Retinal pigment epithelial cell (primary cell): ENCODE measurements at places on chromosomes 3 and 15.

DNA sequence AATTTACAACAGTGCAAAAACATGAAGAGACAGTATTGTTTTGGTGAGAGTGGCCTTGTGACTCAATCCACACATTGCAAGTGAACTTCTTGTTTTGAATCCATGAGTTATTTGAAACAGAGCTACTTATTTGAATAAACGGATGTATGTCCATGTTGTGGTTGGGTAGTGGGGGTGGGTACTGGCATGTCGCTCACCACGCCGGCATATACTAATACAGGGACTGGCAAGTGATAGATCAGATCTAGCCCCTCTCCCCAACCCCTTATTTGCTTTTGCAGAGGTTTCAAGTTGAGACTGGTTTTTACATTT lies 83.8 kb downstream of the EDEM1 start:
- no peak for DNase-seq

- no peak for DNase-seq
Observed at GRCh38 chr3:130604806-130605205, 87.8 kb downstream of the COL6A6 start.

GRCh38 chr3:172065967-172066762 lies 26.8 kb downstream of the FNDC3B start:
- DNase-seq, result peak; percentile 98

DNA sequence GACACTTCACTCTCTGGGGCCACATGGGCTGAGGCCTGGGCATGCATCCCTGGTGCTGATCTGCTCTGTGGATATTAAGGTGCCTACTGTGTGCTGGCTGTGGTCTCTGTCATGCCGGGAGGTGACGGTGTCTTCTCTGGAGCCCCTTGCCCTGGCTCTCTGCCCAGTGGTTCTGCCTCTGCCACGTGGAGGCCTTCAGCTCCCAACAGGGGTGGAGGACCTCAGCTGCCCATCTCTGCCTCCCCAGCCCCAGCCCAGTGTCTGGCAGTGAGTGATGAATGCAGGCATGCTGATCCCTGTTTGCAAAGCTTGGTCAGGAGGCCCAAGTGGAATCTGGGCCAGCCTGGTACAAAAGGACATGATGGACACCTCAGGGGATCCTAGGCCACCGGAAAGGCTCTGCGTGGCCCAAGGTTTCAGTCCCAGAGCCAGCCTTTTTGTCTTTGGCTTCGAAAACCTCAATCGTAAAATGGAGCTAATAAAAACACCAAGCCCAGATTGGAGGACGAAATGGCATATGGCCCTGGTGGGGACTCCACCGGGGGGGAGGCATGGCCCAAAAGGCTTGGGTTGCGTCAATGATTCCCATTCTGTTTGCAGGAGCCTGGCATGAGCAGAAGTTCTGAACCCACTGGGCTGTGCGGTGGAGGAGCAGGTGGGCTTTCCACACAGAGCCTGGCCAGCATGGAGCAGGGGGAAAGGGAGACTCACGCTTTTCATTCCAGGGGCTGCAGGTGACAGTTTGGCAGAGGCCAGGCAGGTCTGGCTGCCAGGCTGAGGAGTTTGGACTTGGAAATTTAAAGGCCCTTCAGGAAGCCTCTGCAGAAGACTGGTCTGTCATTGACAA lies 54.7 kb upstream of the KLF13 start:
- DNase-seq, result no peak

DNA sequence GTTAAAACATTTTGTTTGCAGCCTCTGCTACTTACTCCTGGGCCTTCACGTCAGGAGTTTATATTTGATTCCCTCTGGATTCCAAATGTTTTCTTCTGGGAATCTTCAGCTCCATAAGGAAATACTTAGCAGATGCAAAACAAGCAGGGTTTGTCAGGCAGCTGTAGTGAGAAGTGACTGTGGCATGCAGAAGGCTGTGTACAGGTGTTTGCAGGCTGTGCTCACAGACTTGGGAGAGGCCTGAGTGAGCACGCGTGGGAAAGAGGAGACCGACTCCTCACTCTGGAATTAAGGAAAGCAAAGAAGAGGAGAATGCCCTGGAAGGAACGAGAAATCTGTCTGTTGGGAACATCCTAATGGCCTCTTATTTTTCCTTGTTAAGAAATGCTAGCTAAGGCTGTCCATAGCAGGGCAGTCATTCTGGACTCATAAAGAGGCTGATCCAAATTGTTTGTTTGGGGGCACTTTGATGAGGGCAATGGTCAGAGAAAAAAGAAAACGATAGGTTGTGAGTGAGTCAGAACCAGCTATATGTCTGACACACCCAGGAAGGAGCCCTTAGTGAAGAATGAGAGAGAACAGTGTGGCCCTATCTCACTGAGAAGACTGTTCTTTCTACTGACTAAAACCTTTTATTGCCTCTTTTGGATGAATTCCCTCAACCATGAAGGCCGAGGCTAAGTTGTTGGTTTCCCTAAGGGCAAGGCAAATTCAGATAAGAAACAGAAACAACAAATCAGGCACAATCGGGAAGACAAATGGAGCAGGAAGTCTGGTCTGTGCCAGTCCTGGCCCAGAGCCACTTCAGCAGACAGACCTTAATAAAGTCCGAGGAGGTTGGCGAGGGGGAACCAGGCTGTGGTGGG lies 82.6 kb downstream of the TGFBR2 start:
- DNase-seq, result peak; percentile 67

- no peak for DNase-seq
Observed at GRCh38 chr3:180420016-180420415, 181.9 kb upstream of the TTC14 start.

- peak; percentile 19 for DNase-seq
Observed at GRCh38 chr3:36542186-36542585, 161.9 kb downstream of the STAC start.

GRCh38 chr15:94259863-94260262 lies 28.5 kb downstream of the MCTP2 start:
- no peak for DNase-seq

GRCh38 chr15:63195569-63196015 lies 6.2 kb downstream of the RAB8B start:
- DNase-seq, result no peak

DNA sequence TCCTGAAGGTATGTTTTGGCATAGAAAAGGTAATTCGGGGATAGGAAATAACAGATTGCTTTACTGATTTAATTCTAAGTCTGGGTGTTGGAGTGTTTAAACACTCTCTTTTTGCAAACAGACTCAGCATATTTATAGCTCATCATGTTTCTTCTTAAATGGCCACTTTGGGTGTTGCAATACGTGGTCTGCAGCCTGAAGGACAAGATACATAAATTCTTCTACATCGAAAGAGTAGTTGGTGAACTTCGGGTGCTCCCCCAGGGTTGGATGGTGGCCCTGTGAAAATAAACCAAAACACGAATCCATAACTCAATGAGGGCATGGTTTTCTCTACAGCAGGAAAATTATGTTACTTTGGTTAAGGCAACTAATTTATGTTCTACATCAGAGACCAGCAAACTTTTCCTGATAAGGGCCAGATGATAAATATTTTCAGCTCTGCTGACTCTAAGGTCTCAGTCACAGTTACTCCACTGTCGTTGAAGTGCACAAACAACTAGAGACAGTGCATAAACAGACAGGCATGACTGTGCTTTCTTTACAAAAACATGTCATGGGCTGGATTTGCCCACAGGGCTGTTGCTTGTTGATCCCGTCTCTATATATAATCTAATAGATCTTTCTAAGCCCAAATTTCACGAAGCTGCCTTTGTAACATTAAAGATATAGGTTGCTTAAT lies 35.9 kb downstream of the EOGT start:
- DNase-seq, result no peak

DNA sequence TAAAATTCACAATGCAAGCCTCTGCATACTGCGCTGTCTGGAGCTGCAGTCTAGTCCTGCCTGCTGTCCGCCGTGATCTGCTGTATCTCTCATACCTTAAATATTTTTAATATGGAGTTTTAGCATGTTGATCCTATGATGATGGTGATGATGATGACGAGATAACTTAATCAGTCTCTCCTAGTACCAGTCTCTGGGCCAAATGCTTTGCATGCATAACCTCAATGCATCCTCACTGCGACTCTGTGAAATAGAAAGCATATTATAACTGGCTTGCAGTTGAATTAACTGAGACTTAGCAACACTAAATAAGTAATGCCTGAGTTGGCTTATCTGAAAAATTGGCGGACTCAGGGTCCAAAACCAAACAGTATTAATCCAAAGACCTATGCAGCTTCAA lies 38.4 kb upstream of the BCHE start:
- no peak for DNase-seq

GRCh38 chr3:195046441-195046840 lies 224.5 kb downstream of the XXYLT1 start:
- no peak for DNase-seq

GRCh38 chr15:63059075-63059474 lies 16.5 kb downstream of the TPM1 start:
- DNase-seq, result no peak
